ENCODE measurements at places on chromosomes 16 and 17.

DNA sequence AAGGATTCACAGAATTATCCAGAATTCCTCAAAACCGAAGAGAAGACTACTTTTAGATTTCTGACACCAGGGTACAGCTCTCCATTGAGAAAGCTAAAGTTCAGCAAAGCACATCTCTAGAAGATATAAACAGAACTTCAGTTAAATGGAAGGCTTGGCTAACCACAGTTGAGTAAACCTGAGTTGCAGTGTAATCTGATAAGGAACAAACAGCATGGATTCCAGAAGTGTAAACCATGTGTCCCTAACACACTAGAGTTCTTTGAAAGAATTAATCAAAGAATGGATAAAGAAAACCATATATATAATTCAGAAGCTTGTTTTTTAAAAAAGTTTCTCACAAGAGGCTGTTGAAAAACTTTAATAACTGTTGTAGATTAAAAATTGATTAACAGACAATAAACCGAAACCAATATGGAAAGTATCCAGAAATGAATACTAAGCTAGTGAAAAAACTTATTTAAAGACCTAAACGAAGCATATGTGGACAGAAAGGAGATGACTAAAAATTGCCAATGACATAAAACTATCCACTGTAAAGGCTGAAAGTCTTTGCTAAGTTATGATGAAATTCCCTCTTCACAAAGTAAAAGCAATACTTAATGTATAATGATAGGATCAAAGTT is 4.3 kb downstream of the RNF43 start:
- no peak for DNase-seq

DNA sequence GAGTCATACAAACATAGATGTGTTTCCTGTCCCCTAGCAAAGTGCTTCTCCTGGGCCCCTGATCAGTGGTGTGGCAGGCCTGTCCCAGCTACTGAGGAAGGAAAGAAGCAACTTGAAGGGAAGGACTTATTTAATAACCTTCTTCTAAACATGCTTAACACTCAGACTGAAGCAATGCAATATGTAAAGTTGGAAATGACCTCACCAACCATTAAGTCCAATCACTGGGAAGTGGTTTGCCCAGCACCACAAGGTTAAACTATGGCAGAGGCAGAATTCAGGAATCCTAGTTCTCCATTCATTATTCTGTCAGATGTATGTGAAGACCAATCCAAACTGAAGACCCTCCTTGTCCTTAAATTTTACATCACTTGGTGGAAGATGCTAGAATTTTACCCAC is 39.1 kb downstream of the CENPV start:
- DNase-seq: no peak

- DNase-seq: no peak
Measured at GRCh38 chr17:81009136-81009535, 17.5 kb downstream of the CHMP6 start.

DNA sequence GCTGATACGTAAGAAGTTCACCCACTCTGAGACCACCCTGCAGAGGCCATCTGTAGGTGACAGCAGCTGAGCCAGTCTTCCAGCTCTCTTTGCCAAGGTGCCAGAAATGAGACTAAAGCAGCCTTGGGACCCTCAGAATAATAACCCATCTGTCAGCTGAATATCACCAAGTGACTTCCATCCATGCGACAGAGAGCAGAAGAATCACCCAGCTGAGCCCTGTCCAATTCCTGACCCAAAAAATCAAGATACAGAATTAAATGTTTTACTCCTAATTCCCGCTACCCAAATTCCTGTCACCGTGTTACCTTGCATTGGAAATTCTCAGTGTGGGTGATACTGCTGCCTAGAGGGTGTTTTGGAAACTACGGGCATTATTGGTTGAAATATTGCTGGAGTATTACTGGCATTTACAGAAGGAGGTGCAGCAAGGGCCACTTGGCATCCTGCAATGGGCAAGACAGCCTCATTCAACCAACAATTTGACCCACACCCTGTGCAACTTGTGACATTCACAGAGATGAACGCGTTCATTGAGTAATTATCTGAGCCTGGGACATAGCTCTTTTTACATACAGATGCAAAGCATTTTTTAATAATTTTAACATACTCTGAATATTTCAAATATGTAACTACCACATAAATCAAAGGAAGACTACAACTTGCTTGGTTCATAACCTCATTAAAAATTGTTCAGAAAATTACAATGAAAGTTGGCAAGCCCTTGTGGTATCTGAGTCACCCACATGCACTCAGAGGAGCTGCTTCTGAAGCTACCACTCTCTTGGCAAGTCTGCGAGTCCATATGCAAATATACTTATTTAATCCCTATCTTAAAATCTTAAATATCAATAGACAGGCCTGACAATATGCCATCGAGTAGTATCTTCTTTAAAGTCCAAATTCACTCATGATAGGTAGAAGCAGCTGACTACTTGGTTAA is 126.6 kb downstream of the C16orf95 start:
- DNase-seq: no peak

Measured in Calu3 (cell line).